ENCODE measurements at places on chromosomes 11 and 22.
A peak's percentile ranks its signal among the peaks of the same experiment; 100 is the strongest.

DNA sequence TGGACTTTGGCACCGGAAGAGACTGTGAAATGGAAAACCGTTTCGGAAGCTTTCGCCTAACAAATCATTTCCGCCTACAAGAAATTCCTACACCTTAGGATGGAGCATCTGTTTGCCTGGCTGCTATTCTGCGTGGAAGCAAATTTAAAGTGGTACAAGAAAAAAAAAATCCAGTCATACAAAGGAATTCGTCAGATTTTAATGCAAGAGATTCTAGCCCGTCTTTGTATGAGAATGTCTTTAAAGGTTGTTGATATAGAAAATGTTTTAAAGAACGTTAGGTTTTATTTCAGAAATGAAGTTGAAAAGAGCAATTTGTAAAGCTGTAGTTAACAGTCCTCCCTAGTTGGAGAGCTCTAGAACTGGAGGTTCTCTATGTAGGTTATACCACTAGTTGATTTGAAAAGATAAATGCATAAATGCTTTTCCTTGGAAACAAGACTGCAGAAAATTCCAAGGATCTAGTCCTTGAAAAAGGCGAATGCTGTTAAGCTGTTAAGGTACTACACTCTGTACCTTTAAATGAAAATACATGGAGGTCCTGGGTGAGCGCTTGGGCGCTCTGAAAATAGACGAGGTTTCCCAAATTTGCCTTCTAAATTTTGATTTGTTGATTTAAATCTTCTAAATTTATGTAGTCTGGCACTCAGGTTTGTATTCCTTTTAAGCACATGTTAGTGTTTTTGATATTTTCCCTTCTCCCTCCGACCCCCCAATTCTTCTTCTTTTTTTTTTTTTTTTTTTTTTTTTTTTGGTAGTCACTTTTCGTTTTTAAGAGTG is 2.4 kb downstream of the NCR3LG1 start:
- no peak for DNase-seq

DNA sequence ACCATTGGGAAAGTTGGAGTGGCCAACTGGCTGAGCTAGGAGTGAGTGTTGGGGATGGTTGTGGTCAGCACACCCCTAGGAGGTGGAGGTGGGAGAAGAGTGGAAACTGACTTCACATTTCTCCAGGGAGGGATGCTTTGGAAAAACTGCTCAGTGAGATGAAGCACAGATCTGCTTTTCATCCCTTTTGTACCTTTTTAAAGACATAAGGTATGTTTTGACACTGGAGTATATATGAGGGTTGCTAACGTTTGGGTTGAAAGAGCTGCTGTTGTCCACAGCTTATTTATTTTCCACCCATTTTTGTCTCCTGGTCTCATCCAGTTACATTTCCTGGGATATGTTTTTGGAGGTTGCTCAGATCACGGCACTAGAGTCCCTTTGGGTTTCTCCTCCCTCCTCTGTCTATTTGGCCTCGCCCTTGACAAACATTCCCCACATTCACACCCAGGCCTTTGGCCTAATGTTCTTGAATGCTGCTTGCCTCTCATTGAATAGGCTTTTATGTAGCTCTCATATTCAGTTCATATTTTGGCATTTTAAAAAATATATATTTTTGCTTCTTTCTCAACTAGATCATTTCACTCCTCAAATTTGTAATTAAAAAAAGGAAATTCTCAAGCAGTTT is 8.3 kb downstream of the SREBF2 start:
- no peak for DNase-seq

- no peak for DNase-seq
Measured at GRCh38 chr11:100631316-100631715, 55.8 kb upstream of the ARHGAP42 start.

GRCh38 chr11:16806791-16807190 is 68.3 kb downstream of the C11orf58 start:
- no peak for DNase-seq

GRCh38 chr11:39917256-39917655 is 1542.2 kb downstream of the LRRC4C start:
- DNase-seq, result no peak

- no peak for DNase-seq
Measured at GRCh38 chr11:86447763-86448480, 73.2 kb downstream of the CCDC81 start.

- DNase-seq, result no peak
Measured at GRCh38 chr22:20012741-20013331, 3.8 kb downstream of the ARVCF start.

- no peak for DNase-seq
Measured at GRCh38 chr11:19220903-19221724, 19.3 kb upstream of the CSRP3 start.

GRCh38 chr11:131975619-131976018 is 605.2 kb downstream of the NTM start:
- no peak for DNase-seq

- no peak for DNase-seq
Measured at GRCh38 chr11:121522043-121522941, 69.5 kb upstream of the SORL1-AS1 start.

- DNase-seq, result no peak
Measured at GRCh38 chr11:65880027-65880426, 390 bp downstream of the CTSW start.

DNA sequence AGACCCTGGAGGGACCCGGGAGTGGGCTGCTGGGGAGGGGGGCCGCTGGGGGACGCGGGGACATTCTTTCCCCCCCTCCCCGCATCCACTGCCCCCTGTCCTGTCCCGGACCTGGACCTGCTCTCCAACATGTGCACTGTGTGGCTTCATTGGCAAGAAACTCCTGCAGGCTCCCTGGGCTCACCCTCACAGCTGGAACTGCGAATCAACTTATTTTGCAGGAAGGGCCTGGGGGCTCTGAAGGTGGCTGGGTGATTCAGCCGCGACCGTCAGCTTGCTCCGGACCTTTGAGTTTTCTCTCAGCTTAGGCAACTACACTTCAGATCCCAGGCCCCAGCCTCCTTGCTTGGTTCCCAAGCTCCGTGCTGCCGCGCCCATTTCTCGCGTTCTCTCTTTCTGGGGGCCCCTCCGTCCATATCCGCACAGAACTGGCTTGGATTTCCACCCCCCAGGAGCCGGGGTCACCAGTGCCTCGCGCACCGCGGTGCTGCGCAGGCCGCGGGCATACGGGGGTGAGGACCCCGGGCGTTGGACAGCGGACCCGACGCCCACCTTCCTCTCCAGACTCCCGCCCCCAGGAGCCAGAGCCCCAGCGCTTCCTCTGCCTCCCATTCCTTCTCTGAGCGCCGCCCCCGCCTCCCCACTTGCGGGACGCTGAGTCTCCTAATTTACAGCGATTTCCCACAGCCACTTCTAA is 471 bp upstream of the AHNAK start:
- DNase-seq, result no peak

- DNase-seq, result no peak
Measured at GRCh38 chr11:69211920-69212797, 56.4 kb downstream of the SMIM38 start.

GRCh38 chr11:110190885-110191284 is 97.7 kb downstream of the ZC3H12C start:
- no peak for DNase-seq

GRCh38 chr11:86972734-86973133 is 17.5 kb upstream of the FZD4 start:
- no peak for DNase-seq

DNA sequence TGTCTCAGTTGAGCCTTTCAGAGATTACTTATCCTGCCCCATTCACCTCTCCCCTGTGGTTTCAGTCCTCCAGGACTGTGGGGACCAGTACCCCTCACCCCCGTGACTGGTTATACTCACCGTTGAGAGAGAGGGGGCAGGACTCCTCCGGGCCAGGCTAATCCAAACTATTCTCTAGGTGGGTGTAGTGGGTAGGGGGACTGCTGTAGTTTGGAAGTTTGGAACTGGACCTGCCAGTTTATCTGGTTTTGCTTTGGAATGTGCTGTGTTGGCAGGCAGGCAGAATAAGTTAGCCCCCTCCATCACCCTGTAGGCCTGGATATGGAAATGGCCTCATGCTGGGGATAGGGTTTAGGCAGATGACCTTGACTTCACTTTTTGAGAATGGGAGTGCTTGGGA is 13.5 kb downstream of the TEAD1 start:
- DNase-seq, result no peak

GRCh38 chr11:102914238-102915043 is 39.7 kb upstream of the MMP12 start:
- peak; percentile 14 for DNase-seq

DNA sequence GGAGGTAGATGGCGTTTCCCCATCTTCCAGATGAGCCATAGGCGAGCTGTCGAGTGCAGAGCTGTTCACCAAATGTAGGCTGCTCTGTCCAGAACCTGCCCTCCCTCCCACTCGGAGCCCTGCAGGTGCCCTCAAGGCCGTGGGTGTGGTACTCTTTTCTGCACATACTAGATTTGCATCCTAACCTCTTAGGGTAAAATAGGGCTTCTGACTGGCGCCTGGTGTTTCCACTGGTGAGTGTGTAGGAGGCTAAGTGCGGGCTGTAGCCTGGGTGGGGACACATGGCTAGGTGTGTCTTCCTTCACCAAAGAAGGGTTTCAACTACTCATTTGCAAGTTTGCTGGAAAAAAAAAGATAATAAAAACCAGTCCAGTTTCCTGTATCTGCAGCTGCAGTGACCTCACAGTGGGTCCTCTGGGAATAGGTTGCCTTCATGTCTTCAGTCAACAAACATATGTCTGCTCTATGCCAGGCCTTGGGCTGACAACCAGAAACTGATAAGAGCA is 8.5 kb downstream of the BIK start:
- DNase-seq, result no peak

- no peak for DNase-seq
Measured at GRCh38 chr11:64836448-64837072, 7.9 kb downstream of the CDC42BPG start.

GRCh38 chr22:40703174-40703573 is 23.9 kb downstream of the MCHR1 start:
- DNase-seq, result no peak

GRCh38 chr22:45787759-45788158 is 116.1 kb downstream of the ATXN10 start:
- DNase-seq, result no peak

DNA sequence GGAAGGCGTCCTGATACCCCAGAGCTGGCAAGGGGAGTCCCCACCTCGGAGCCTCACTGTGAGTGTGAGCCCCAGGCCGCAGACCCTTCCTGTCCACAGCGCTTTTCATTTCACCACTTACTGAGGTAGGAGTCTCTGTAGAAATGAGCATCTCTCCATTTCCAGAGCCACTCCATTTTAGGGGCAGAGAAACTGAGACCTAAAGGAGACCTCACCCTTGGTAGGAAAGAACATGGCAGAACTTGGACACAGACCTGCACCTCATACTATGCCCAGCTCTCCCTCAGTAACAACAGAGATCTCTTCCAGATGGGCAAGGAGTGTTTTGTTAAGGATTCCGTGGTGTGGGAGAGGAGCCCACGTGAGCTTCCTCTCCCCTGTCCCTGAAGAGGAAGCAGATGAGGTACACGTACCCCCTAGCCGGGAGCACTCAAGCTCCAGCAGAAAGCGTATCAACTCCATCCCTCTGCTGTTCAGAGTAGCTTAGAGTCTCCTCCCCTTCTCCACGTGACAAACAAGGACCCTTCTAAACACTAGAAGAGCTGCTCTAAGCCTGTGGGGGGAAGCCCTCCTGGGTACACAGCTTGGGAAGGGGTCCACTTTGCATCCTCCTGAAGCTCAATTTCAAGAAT is 532 bp upstream of the VSIG2 start:
- no peak for DNase-seq

DNA sequence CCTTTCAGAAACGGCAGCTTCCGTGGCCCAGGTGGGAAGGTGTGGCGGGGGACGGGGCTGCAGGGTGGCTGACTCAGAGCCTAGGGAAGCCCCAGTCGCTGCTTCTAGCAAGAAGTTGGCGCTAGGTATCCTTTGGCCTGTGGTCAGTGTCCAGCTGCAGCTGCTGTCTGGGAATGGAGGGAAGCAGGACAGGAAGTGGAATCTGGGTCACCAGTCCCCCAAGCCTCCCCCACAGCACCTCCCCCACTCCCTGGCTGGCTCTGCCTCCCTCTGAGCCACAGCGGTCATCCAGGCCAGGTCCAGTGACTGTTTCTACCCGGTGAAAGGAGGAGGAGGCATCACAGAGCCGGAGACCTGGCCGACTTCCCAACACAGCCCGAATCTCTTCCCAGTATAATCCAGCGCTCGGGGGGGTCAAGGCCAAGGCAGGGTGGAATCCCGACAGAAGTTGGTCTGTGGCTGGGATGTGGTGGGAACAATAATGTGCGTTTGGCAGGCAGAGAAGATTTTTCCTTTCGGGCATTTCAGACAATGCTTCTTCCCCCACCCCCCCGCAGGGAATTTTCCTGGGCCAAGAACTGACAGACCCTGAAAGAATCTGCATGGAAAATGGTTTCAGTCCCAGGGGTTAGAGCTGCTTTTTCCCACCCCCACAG is 45.1 kb downstream of the C11orf96 start:
- DNase-seq, result no peak

- DNase-seq, result no peak
Measured at GRCh38 chr11:105838668-105839384, 183.2 kb downstream of the MSANTD4 start.

- DNase-seq, result no peak
Measured at GRCh38 chr11:20112291-20113148, 47.8 kb downstream of the DBX1 start.

DNA sequence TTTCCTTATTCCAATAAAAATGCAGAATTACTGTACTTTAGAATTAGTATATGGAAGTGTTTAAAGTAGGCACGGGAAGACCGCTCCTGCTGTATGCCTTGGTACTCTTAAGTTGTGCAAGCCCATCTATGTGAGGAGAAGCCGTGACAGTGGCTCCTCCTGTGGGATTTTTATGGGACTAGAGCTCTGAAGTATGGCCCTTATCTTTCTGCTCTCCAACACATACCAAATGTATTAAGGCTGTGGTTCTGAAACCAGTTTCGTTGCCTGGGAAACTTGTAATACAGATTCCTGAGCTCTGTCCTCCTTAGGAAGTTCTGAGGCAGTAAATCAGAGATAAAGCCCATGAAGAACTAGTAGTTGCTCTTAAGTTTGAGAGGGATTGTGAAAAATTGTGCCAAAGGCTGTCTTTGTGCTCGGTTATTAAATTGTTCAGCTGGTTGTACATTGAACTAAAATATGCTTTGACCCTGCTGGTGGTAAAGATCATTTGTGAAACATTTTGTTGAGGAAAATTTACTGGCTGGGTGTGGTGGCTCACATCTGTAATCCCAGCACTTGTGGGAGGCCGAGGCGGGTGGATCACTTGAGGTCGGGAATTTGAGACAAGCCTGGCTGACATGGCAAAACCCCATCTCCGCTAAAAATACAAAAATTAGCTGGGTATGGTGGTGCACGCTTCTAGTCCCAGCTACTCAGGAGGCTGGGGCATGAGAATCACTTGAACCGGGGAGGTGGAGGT is 29.3 kb downstream of the RTN3 start:
- no peak for DNase-seq
